Kidney (tissue), 22 donors: ENCODE measurements at places on chromosomes 2 and 18.

DNA sequence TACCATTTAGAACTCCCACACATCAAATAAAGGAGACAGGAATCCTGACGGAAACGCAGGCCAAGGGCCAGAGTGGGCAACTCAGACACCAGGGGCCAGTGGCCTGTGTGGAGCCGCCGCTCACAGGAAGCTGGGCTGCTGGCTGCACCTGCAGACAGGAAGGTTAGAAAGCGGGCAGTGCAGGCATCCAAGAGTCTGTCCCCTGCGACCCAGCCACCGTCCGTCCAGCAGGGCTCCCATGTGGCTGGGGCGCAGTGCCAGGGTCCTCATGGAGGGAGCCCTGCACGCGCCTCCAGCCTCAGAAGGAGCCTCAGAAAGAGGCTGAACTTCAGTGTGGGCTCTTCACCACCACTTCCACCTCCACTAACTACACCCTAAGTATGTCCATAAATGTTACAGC is 2.5 kb upstream of the ANO7 start:
- DNase-seq, result no peak

DNA sequence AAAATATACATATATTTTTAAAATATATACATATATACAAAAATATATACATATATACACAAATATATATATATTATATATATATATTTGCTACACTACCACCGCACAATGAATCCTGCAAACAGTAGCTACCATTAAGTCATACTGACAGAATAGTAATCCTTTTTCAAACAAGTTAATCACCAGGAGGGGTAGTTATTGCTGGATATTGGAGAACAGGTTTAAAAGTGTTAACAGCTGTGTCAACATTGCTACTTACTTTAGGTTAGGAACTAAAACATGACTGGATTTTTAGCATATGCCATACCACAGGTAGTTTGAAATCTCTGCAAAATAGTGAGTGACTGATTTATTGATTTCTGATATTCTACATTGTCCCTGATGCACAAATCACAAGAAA is 529.1 kb upstream of the CDH7 start:
- no peak for DNase-seq

DNA sequence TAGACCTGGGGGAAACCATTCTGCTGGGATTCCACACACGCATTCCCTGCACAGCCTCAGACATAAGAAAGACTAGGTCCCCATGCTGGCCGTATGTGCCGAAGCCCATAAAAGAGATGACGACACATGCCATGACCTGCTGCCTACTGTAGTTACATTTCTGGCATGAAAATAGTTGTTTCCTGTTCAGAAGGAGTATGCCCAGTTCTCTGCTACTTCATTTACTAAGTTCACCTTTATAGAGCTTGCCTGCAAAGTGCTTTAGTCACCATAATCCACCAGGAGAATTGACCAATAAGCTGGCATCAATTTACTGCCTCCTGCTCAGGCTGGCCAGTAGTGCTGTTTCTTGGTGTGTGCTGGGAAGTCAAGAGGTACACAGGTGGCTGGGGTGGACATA is 150.2 kb upstream of the ALPP start:
- DNase-seq, result no peak

DNA sequence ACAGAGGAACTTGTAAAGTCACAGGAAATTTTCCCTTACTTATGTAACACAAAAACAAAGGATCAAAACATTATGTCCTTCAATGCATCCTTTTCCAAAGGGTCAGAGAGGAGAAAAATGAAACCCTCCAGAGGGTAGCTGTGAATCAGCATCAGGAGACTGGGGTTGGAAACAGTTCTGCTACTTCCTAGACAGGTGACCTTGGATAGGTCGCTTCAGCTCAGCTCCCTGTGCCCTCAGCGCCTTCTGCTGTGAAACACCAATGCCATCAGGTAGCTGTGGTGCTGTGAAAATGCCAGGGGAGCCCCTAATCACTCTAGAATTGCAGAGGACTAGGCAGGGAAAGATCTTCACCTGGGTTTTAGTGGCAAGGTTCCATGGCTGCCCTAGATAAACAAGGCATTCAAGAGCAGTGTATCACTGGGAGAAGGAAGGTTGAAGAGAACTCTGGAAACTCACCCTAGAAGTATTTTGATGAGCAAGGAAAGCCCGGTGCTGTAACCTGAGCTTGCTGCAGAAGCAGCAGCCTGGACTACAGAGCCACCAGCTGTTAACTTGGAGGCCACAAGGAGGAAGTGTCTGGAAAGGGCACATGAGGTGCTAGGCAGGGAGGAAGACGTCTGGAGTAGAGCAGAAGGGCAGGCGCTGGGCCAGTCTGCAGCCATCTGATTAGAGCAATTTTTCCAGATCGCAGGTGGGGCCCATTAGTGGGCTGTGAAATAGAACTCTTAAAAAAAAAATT is 100.7 kb upstream of the MCFD2 start:
- peak; percentile 58 for DNase-seq

GRCh38 chr2:36733215-36733614 is 36.7 kb downstream of the VIT start:
- DNase-seq, result no peak

GRCh38 chr2:218816561-218817011 is 15.0 kb downstream of the PRKAG3 start:
- DNase-seq, result no peak

GRCh38 chr2:170917219-170917913 is 11.7 kb upstream of the GORASP2 start:
- no peak for DNase-seq

GRCh38 chr18:9410515-9410914 is 64.8 kb upstream of the RALBP1 start:
- no peak for DNase-seq

- DNase-seq, result no peak
Measured at GRCh38 chr2:23776021-23776420, 150.9 kb downstream of the ATAD2B start.

DNA sequence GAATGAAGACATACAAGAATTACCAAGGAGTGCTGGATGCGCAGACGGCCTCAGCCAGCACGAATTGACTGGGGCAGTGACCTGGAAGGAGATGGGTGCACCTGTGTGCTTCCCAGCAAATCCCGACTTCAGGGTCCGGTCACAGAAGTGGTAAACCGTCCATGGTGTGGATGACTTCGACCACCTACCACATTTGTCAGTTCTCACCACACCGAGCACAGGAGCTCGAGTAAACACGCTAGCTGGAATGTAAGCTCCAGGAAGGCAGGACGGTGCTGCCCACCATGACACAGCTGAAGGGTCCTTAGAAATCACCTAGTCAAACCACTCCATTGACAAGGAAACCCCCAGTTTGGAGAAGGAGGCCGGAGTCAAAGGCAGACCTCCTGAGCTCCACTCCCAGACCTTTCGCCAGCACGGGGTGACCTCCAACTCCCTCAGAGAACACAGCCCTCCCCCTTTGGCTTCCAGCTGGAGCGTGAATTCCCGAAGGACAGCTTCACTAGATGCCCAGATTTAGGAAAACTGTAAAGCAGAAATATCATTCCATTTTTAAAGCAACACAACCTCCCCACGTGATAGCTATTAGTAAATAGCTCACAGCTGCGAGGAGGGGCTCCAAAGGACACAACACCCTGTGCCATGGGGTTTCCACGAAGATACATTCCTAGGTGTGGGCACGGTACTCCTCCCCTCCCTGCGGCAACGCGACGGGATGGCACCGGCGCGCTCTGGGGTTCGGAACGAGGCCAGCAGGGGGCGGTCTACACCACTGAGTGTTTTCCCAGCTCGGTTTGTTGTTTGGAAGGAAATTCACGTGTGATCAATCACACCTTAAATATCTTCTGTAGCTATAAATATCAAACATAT is 34.1 kb upstream of the GNAL start:
- DNase-seq, result peak; percentile 45

- DNase-seq, result peak; percentile 88
Measured at GRCh38 chr2:28583899-28584553, 88.2 kb downstream of the PLB1 start.

- DNase-seq, result no peak
Measured at GRCh38 chr2:232697807-232698110, 628 bp downstream of the GIGYF2 start.

DNA sequence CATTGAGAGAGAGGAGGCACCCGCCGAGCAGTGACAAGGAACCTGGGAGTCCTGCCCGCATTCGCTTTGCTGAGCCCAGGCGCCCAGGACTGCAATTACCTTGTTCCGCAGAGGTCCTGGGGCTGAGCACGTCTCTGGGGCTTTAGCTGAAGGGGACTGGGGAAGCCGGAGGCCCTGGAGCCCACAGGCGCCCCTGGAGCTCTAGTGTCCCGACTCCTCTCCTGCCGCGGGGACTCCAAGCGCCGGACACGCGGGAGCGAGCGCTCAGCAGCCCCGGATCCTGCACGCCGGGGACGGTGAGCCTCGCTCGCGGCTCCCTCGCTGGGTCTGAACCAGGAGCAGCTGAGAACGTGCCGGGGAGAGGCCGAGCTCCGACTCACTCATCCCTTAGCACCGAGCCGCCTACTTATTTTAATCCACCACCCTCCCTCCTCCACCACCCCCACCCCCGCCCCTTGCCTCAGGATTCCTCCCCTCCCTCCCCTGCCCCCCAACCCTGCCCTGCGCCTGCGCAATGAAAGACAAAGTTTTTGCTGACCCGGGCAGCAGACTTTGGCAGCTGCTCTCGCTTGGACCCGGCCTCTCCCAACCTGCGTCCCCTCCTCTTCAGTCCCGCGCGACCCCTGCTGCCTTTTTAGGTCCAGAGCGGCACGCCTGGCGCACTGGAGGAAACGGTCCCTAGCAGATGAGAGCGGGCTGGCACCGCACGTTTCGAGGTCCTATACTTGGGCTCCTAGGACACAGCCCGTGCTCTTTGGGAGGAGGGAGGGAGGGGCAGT is at the start of gene OSR1:
Gene OSR1, minus strand, starts transcription at position 382 of the 779 bp plus-strand sequence. CDS start 4,818 bp downstream, outside the sequence.
- peak; percentile 87 for DNase-seq

DNA sequence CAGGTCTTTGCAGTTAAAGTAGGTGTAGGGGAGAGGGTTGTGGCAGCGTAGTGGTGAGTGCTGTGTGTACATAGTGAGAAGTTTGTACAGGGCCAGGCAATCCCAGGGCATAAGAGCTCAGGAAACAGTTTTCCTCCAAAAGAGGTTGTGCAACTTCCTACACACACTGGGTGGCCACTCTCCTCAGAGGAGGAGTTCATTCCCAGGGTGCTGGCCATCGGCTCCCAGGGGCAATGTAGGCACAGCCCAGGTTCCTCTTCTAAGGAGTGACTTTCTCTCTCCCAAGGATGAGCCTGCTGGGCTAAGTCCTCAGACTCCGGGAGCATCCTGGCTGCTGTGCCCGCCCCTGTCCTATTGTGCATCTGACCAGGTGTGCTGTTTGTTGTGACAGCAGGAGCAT is 3.0 kb downstream of the ACOXL start:
- no peak for DNase-seq

DNA sequence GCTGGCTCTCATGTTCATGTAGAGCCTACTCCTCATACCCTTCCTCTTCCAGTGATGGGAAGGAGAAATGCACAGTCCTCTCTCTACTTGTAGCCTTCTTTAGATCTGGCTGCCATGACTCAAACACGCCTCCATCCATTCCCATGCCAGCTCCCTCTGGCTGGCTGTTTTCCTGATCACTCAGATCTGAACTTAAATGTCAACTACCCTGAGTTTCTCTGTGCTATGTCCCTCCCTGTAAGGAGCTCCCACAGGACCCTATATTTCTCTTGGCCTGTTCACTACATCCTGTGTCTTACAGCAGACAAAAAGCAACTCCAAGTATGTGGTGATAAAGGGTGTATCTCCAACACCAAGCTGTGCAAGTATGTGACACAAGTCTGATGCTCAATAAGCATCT is 152.4 kb downstream of the TCF4 start:
- no peak for DNase-seq

DNA sequence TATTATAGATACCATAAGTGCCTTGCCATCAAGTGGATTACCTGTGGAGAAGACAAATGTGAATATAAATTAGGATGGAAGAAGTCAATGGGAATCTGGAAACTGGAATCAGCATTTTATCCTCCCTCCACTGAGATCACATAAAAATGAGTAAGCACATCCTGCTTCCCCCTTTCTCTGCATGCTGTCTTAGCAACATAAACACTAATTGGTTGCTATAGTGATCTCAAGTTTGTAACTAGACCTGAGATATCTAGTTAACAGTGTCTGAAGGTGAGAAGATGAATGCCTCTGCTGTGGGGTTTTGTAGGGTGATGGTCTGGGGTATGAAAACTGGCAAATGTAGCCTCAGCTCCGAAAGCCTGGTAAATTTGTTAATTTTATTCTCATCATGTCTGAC is 1357.5 kb upstream of the CELF4 start:
- no peak for DNase-seq

GRCh38 chr18:50135903-50136302 is 59.0 kb downstream of the MYO5B start:
- DNase-seq, result no peak
